ENCODE measurements at places on chromosomes 2 and 18.

DNA sequence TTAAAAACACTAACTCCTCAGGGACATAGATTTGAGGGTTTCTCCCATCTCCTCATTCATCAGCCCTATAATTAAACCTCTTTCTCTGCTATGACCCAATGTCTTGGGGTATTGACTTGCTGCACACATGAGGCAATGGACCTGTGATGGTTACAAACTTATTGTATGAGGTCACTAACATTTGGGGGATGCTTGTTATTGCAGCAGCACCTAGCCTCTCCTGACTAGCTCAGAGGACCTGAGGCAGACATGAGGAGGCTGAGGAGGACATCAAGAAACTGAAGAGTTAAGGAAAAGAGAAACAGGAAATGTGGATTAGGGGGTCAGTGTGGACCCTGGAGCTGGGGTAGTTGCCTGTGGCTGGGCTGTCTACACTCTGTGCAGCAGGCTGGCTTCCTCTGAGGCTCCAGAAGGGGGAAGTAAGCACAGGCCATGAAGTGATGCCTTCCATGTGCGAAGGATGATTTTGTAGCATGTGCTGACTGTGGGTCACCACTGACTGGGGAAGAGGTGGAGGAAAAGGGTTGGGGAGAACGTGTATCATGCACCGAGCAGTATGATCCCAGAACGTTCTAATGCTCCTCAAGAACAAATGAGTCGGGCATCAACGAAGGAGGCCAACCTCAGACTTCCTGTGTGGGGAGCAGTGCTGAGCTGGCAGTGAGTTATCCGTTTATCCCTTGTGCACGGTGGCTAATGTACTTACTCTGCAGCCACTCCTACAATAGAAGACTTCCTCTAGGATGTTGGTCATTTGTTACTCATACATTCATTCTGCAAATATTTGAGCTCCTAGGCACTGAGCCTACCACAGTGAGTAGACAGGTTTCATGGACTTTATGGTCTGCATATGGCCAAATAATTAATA is 42.1 kb upstream of the RFX8 start:
- DNase-seq, result no peak

- DNase-seq, result no peak
These were observed 88.7 kb downstream of the TFCP2L1 start for GRCh38 chr2:121196132-121196848.

- DNase-seq, result peak; percentile 38
These were observed 20.5 kb upstream of the LRPPRC start for GRCh38 chr2:44016282-44016681.

DNA sequence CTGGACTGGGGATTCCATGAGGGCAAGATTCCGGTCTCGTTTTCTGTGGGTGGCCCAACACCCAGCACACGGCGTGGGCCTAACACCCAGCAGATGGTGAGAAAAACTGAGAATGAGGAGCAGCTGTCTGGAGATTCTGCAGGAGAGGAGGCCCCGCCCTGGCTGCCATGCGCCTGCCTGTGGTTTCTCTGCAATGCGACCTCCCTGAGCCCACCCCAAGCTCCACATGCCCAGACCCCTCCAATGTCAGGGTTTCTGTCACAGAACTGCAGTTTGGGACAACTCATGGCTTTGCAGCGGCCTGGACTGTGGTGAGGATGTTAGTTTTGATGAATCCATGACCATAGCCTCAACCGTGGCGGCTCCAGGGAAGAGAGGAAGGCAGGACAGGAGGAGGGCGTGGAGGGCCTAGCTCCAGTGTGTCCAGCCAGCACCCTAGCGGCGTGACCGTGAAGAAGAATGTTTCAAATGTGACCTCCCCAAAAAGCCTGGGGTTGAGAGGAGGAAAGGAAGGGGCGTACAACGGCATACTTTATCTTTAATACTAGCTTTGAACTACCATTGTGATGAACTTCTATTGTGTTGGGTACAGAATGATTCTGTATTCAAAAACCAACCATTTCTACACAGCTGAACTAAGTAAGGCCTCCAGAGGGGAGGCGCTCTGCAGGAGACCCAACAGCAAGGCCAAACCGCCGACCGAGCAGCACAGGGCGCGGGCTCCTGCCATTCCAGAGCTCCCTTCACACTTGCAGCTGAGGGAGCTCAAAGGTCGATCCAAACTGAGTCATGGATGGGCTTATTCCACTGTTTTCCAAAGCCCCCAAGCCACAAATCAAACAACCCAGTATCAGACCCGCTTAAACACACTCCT is 3.4 kb downstream of the PXDN start:
- DNase-seq, result no peak

Data from K562 (cell line).